ENCODE measurements at places on chromosomes 5 and 9.

GRCh38 chr5:61735995-61736394 lies 403.9 kb downstream of the ZSWIM6 start:
- no peak for DNase-seq

- DNase-seq: no peak
Observed at GRCh38 chr5:40416588-40416987, 263.1 kb upstream of the PTGER4 start.

DNA sequence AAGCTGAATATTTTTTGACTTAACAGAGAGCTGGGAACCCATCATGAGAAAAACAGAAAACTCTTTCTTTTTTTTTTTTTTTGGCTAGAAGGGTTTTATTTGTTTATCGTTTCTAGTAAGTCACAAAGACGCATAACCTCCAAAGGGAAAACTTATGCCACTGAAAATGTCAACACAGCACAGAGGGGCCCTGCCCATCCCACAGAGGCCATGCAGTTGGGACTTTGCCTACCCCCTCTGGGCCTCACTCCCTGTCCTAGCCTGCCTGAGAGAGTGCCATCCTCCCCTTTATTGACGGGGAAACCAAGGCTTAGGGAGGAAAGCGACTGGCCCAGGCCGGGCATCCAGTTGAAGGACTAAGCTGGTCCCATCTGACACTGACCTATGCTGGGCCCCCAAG lies 74.7 kb downstream of the VAV2 start:
- DNase-seq: no peak

- DNase-seq: no peak
Observed at GRCh38 chr9:120365386-120365785, 214.6 kb downstream of the CDK5RAP2 start.

DNA sequence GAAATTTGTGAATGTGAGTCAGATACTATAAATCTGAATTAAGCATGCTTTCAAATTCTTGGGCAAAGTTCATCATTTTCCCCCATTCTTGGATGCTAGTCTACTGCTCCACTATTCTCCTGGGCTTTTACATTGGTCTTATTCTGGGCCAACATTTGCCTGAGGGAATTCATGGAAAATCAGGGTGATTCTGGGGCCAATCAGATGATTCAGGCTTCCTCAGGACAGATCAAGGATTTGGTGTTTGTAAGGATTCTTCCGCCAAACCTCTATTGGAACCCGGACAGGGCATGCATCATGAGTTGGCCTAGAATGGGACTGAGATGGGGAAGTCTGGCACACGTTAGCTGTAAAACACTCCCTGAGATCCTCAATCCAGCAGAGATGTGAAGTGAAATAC lies 113.8 kb downstream of the MEF2C start:
- DNase-seq: peak; percentile 74

DNA sequence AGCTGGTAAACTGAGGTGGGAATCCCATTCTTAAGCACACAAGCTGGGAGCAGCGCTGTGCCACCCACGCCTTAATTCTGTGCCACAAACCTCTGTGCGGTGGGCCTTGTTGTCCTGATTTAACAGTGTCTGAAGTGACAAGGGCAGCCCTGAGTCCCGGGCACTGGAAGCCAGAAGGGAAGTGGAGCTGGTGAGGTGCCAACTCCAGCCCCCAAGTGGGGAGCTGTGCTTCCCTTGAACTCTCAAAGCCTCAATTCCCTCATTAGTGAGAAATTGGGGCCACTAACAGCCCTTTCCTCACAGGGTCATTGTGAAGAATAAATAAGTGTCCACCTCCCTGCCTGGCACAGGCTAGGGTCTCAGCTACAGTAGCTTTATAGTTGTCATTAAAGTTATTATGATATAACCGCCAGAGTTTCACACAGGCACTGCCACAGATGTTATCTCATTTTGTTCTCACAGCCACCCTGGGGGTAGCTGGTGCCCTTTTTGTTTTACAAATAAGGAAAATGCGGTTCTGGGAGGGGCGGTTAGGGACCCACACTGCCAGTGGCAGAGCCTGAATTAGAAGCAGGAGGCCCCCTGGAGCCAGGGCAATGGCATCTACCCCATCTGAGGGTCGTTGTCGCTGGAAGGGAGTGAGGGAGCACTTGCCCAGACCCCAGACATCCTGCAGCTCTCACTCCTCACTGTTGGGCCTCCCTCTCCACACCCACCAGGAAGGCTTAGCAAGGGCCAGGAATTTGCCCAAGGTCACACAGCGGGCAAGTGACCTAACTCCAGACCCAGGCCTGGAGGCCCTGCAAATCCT lies 2.1 kb upstream of the TLX3 start:
- DNase-seq: no peak

- DNase-seq: no peak
Observed at GRCh38 chr9:31188496-31188895, 1195.9 kb upstream of the ACO1 start.

DNA sequence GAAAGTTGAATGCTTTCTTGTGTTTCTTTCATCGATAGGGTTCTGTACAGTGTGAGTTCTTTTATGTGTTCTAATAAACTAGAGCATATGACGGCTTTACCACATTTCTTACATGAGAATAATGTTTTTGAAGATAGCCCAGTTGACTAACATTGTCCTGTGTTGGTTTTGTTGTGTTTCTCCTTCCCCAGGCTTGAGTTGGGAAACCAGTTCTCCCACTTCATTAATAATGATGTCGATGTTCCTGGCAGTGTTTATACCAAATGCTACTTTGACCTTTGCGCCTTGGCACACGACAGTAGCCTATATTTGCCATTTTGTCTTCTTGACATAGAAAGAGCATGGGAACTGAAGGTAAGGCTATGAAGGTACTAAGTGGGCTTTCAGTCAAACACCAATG lies 14.4 kb upstream of the ZNF782 start:
- no peak for DNase-seq

DNA sequence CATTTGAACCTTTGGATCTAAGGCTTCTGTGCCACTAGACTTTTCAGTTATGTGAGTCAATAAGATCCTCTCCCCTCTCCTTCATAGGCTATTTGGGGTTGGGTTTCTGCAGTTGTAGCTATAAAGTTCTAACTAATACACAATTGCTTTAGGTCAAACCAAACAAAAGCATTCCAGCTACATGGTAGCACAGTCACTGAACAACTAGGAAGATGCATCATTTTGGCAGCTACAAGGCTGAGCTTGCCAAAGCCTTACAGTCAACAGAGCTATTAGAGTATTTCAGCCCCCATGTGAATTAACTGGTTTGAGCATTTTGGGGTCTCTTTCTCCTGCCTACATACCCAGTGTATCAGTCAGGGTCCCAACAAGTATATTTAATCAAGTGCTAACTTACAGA lies 234.6 kb downstream of the ZNF608 start:
- no peak for DNase-seq

GRCh38 chr9:7819984-7820383 lies 20.4 kb upstream of the DMAC1 start:
- DNase-seq: no peak

- DNase-seq: peak; percentile 27
Observed at GRCh38 chr9:99294850-99295461, 72.9 kb downstream of the SEC61B start.

- DNase-seq: no peak
Observed at GRCh38 chr9:16730162-16730561, 140.3 kb downstream of the BNC2 start.

DNA sequence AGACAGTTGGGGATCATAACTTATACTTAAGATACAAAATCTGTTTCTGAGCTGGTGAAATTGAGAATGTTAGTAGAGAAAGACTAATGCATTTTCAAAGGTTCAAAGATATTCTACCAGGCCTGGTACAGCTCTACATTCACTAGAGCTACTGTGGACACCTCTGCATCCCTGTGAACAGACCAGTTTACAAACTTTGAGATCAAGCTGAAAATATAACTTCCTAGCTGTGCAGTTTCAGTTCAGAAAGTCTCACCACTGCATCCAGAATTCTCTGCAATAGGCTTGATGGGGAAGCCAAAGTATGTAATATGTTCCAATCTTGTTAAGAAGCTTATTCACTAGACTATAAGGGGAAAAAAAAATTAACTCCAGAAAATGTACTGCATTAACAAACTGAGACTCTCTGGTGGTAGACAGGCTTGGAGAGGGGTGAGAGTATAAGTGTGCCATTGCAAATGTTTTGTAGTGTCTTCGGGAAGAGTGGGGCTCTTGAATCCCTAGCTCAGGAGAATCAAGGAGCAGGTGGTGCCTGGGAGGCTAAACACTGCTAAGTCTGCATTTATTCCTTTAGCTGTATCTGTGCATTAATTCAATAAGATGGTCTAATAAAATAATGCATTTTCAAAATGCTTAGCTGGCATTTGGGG lies 671.9 kb downstream of the NR2F1-AS1 start:
- no peak for DNase-seq

DNA sequence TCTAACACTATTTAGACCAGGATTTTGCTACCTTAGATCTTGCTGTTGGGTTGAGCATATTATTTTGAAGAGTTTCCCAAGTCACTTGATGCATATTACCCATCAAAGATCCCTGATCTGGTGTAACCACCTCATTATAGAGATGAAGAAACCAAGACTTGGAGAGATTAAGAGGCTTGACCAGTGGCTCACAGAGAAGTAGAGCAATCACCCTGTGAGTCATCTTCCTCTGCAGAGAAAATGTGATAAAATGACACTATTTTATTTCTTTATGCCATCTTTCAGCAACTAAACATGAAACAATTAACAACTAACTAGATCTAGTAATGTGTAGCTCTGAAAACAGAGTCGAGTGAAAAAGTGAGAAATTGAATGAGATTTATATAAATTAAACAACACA lies 76.1 kb downstream of the KIF4B start:
- DNase-seq: peak; percentile 10

- no peak for DNase-seq
Observed at GRCh38 chr9:76502746-76503145, 43.8 kb downstream of the GCNT1 start.

DNA sequence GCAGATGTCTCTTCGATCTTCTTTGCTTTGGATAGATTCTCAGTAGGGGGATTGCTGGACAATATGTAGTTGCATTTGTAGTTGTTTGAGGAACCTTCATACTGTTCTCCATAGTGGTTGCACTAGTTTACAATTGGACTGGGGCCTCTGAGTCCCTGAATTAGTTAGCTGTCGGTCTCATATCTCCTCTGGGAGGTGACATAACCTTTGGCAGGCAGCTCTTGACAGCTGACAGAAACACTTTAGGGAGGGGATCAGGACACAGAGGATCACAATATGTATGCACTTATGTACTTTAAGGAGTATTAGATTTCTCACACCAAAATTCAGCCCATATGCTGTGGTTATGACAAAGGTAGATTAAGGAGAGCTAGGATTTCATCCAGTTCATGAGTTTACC lies 1279.9 kb upstream of the DMAC1 start:
- no peak for DNase-seq

DNA sequence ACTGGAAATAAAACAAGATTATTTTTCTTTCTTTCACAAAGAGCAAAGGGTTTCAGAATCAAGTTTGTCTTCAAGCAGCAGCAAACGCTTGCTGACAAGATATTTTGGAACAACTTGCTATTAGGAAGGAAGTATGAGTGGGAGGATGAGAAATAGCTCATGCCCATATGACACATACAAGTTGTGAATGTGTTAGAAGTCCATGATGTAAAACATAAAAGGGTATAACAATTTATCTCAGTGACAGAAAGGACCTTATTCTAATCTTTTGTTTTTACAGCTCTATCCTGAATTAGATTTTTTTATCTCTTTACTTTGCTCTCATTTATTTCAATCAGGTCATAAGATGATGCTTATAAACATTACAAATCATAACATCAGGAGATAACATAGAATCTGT lies 516.6 kb upstream of the MEF2C start:
- peak; percentile 42 for DNase-seq

DNA sequence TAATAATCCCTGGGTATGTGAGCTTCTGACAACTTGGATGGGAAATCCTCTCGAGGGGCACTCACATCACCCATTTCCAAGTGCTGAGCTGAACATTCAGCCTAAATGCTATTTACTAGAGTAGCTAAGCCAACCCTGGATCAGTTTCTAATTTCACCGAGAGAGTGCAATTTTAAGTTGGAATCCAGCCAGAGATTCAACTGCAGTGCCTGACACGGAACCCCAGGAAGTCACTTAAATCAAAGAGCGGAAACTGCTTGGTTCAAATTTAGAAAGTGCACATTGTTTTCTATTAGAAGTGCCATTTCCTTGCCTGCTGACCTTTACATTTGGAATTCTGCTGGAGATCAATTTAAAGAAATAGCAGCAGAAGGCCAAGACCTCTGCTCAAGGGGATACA lies 8.8 kb downstream of the SPRY4 start:
- DNase-seq: peak; percentile 73

GRCh38 chr5:143740956-143741355 lies 71.0 kb upstream of the HMHB1 start:
- no peak for DNase-seq

DNA sequence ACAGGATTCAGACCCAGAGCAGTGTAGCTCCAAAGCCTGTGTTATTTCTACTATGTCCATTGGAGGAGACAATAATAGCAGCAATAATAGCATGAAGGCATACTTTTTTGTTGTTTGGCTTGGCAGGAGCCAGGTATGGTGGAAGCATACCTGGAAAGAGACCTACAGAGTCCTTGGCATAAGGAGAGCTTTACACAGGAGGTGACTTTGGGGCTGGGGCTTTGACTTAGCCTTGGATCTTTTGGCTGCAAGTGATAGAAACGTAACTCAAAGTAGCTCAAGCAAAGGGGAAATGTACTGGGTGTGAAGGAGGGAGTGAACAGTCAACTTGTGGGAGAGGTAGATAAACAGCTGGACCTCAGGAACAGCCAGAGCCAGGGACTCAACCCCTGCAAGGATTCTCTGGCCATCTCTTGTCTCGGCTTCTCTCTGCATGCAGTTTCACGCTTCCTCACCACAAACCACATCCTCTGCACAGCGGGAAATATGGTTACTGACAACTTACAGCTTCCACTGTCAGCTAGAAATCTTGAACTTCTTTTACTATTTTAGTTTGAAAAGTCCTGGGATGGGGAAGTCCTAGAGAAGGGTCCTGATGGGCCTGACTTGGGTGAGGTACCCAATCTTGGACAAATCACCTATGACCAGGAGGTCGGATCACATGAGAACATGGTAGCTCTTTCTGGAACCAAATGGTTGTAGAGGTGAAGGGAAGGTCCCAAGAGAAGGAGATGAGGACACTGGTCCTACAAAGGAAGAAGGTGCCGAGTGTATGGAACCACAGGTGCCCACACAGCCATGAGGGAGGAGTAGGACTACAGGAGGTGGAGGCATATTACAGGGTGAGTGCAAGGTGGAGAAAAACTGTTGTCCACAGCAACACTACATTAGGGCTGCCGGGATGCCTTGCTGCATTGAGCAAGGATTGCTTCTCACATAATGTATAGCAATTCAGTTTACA lies 47.0 kb upstream of the TGFBR1 start:
- DNase-seq: peak; percentile 65

GRCh38 chr9:134651226-134651905 lies 9.8 kb downstream of the COL5A1 start:
- no peak for DNase-seq

DNA sequence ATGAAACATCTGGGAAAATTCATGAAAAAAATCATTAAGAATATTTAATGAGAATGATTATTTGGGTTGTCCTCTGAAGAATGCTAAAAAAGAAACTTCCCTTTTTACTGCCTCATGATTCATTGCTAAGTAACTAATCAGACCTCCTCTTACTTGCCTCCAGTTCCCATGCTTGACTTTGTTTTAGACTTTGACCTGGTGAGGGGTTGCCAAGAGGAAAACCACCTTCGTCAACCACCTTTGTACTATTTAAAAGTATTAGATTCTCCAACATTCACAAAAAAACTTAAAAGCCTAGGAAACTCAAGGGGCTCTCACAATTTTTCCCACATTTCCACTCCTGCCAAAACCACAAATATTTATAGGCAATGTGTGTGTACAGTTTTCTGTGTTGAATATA lies 115.2 kb upstream of the ST8SIA4 start:
- DNase-seq: no peak

GRCh38 chr5:71882826-71883741 lies 164.0 kb downstream of the CARTPT start:
- DNase-seq: no peak
